ENCODE measurements at places on chromosomes 16 and 17.

DNA sequence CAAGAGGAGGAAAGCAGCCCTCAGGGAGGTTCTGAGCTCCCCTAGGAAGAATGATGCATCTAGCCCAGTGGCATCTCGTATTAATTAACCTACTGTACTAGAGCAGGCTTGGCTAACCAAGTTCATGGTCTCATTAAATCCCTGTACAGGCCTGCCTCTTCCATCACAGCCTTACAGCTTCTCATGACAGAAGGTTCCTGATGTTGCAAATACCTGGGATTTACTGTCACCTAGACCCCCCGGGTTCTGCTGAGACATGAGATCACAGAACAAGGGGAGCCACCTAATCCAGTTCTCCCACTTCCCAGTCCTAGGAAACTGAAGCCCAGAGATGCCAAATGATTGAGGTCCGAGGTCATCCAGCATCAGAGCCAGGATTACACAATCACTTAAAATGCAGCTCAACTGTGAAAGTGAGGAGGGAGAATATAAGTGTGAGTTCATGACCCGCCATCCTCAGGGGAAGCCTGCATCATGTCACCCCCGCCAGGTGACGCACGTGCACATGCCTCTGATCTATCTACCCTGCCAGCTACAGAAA lies 23.9 kb downstream of the ACLY start:
- DNase-seq, result peak; percentile 97

DNA sequence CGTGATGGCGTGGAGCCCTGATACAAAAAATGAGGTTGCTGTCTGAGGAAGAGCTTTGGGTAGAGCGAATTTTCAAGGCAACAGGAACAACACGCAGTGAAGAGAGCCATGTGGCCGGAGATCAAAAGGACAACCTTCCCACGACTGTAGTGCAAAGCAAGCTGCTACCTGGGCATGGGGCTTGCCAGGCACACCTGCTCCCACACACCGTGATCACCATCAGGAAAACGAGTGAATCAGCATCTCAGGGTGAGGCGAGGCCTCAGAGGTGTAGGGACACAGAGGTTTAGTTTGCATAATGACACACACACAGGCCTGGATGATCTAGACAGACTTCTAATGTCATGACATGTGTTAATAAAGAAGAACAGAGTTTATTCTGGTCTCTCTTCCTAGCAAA lies 65.7 kb downstream of the PARN start:
- DNase-seq, result peak; percentile 49

- DNase-seq, result no peak
These were observed 632.6 kb downstream of the MAF start for GRCh38 chr16:78967948-78968347.

- peak; percentile 86 for DNase-seq
These were observed at the start of gene CCDC57 for GRCh38 chr17:82212331-82213250. Gene CCDC57, minus strand, starts transcription at chr17:82212842. Its CDS starts 10,898 bp downstream, at chr17:82201944.

DNA sequence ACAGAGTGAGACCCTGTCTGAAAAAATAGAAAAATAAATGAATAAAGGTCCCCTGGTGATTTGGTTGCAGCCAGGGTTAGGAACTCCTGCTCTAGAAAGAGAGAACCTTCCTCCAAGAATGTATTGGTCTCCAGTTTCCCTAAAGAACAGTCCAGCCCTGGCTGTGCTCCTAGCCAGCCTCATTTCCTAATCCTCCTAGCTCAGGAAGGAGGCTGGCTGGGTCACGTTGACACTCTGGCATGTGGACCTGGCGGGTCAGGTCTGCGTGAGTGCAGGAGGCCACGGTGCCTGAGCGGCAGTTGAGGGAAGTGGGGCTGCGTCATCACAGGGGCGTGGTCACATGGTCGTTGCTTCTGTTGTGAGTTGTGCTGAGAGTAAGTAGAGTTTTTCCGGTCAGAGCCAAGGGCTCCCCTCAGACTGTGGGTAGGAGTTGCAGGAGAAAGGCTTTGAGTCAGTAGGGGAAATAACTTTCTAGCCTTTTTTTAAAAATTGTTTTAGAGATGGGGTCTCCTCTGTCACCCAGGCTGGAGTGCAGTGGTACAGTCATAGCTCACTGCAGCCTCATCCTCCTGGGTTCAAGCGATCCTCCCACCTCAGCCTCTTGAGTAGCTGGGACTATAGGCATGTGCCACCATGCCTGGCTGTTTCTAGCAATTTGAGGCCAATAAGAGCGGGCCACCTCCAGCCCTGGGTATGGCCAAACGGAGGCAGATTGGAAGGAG lies 194.0 kb upstream of the CIBAR2 start:
- peak; percentile 89 for DNase-seq

DNA sequence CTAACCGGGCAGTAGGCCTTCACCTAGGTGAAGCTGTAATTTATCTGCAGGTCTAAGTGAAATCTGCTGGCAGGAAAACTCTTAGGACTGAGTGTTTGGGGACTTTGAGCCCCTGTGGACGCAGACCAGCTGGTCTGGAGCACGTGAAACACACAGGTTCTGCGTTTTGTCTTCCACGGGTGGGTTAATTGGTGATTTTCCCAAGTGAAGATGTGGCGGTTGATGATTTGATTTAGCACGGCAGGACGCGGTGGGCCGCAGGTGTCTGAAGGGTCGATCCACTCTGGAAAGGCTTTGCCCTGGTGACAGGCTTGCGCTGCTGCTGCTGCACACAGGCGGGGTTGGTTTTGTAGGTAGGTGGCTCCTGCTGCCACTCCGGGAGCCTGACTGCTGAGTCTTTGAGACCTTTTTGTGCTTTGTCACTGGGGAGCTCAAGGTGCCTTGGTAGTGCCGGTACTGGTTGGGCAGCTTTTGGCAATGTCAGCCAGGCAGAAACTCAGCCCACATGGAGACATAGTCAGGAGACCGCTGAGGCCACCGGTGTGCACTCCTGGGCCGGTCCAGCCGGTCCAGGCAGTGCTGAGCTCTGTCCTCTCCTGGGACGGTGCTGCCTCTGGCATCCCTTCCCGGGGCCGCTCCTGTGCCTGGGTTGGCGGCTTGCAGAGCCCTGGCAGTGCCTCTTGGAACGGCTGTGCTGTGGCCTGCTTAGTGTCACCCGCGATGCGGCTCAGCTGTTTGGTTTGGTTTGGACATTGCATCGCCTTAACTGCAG lies 2.3 kb downstream of the BAIAP2 start:
- peak; percentile 54 for DNase-seq

DNA sequence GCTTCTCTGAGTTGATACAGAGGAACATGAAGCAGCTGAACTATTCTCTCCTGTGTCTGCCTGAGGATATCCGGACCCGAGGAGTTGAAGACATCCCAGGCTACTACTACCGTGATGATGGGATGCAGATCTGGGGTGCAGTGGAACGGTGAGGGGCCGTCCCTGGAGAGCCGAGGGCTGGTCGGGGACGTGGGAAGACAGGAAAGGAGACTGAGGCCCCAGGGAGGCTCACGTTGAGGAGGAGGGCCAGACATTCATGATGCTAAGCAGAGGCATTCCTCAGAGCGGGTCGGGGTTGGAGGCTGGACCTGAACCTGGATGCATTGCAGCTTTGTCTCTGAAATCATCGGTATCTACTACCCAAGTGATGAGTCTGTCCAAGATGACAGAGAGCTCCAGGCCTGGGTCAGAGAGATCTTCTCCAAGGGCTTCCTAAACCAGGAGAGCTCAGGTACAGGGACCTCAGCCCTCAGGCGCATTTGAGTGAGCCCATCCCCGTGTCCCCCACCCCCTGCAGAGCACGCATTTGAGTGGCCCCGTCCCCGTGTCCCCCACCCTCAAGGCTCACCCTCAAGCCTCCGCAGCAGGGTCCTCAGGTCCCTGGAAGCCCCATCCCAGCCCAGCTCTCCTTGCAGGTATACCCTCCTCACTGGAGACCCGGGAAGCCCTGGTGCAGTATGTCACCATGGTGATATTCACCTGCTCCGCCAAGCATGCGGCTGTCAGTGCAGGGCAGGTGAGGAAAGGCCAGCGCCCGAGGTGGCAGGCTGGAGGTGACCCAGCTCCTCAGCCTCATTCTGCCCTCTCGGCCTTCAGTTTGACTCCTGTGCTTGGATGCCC lies 8.3 kb downstream of the ALOX15B start:
- DNase-seq, result no peak

DNA sequence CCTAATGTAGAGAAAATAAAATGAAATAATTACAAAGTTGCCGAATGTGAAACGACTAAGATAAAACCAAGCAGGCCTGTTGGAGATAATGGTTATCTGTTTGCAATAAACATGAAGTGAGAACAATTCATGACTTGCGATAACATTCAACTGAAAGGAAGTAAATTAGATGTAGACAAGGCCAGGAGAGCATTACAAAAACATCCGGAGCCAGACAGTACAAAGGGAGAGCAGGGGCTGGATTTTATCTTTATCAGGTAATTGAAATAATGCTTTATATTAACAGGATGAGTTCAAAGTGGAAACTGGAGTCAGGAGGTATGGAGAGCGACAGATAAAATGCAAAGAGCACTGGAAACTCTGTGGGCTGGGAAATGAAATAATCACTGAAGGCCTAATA lies 265.6 kb upstream of the GOT2 start:
- no peak for DNase-seq

DNA sequence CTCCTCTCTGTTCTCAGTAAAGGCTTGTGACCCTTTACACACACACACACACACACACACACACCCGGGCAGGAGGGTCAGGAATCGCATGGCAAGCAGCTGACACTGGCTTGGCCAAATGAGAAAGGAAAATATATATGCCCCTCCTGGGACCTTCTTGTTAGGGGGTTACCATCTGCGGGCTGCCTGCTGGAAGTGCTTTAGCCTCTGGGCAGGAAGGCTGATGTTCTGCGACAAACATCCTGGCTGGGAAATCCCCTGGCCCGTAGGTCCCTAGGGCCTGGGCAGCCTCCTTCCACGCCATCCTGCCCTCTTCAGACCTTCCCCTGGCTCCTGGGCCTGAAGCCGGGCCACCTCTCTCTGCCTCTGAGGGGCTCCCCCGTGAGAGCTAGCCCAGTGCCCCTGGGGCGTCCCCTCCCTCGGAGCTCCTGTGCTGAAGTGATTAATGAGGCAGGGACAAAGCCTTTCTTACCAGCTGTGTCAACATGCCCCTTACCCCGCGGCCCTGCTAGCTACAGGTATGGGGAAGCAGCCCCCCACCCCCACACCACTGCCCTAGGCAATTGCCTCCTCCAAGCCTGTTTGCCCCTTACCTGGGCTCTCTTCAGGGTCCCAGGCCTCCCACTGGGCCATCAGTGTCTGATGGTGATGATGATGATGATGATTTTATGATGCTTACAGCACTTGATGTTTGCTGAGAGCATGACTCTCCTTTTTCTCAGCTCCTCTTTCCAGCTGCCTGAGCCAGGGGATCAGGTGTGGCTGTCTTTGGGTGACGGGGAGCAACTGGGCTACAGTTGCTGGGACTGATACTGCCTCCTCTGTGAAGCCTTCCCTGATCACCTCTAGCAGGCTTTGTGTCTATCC lies 32.8 kb upstream of the ETV4 start:
- peak; percentile 86 for DNase-seq

DNA sequence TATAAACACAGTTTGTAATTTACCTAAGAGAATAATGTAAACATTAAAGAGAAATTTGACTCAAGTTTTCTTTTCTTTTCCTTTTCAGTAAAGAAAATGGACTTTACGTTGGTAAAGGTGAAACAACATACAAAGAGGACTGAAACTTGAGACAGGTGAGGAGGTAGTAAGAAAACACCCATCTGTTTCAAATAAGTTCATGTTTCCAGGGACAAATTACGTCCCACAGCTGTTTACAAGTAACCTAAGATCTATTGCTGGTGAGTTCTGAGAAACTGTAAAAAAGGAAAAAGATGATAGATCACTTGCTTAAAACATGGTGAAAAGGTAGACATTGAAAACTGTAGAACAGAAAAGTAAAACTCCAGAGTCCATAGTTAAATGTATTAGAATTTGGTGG lies 4.8 kb upstream of the ABCA5 start:
- no peak for DNase-seq

DNA sequence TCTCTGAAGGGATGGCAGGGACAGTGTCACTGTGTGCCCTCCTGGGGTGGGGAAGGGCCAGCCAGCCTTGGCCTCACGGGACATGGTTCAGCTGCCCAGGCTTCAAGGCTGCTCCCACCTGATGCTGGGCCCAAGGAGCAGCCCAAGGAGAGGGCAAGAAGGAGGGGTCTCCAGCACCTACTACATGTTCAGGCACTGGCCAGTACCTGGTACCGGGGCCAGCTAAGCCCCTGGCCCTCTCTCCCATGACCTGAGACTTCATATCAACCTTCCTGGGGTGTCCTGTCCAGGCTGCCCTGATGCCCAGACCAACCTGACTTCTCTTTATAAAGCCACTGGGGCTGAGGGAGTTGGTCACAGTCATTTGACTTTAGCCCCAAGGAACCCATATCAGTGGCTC lies 1.3 kb downstream of the USH1G start:
- no peak for DNase-seq

- peak; percentile 59 for DNase-seq
These were observed 1.8 kb downstream of the RAI1 start for GRCh38 chr17:17682737-17683680.

DNA sequence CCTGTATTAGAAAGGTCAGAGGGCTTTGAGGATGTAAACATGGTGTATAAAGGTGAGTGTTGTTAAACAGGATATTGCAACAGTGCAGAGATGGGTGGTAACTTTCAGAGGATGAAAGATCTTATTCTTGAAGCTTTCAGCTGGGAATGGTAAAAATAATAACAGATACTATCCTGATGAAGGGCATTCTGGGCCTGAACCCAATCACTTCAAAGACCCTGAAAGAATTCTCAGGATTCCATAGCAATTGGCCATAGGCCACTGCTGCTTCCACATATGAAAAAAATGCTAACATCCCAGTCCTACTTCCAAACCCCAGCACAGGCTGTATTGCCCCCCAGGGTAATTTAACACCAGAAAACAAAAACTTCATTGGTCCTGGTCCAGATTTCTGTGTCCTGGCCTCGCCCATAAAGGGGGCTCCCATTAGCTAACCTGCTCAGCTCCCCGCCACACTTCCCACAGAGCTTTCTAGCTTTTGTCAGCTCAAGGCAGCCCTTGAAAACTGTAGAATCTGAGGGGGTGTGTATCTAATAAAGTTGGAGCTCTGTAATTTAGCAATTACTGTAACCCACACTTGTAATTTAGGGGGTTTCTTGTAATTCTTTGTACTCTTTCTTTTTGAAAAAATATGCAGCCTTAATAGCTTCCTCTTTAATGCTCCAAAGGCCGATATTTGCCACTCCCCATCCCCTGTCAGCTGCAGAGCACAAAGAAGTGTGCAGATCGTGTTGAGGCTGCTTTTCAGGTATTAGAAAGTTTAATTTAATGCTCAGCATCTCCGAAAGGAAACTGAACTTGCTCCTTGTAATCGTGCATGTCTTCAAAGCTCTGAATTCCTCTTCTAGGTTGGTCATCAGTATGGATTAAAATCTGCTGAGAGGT lies 371.5 kb downstream of the SEC14L1 start:
- no peak for DNase-seq
